ENCODE measurements at places on chromosomes 5 and 9.
A peak's percentile ranks its signal among the peaks of the same experiment; 100 is the strongest.

GRCh38 chr9:133945977-133946753 lies 46.0 kb downstream of the VAV2 start:
- peak; percentile 55 for DNase-seq

- no peak for DNase-seq
Observed at GRCh38 chr5:15506146-15506545, 6.2 kb downstream of the FBXL7 start.

- no peak for DNase-seq
Observed at GRCh38 chr9:36504156-36504555, 68.5 kb upstream of the MELK start.

DNA sequence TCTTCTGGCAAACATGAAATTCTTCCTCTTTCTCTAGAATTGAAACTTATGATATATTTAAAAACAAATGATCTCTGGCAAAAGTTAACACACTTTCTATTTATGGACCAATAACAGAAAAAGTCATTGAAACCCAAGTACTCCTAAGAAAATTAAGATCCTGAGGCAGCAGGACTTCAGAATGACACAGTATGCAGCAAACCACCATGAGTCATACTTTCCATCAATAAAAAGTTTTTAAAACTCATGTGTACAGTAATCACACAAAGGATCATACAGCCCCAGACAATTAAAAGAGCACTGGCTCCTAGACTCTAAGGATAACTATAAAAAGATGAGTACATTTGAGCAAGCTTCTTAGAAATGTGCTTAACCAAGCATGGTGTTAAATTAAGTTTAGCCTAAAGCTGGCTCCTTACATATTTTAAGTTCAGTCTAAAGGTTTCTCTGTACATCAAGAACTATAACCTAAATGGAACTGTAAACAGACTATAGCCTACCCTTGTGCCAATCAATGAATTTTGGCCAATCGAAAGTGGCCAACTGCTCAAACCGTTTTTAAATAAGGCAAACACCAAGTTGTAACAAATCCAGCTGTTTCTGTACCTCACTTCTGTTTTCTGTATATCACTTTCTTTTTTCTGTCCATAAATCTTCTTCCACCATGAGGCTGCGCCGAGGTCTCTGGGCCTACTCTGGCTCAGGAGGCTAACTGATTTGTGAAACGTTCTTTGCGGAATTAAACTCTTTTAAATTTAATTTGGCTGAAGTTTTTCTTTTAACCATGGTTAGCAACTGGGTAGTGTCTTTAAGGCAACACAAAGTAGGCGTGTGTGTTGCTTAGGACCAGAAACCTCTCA lies 232.1 kb upstream of the PIK3R1 start:
- DNase-seq, result no peak

DNA sequence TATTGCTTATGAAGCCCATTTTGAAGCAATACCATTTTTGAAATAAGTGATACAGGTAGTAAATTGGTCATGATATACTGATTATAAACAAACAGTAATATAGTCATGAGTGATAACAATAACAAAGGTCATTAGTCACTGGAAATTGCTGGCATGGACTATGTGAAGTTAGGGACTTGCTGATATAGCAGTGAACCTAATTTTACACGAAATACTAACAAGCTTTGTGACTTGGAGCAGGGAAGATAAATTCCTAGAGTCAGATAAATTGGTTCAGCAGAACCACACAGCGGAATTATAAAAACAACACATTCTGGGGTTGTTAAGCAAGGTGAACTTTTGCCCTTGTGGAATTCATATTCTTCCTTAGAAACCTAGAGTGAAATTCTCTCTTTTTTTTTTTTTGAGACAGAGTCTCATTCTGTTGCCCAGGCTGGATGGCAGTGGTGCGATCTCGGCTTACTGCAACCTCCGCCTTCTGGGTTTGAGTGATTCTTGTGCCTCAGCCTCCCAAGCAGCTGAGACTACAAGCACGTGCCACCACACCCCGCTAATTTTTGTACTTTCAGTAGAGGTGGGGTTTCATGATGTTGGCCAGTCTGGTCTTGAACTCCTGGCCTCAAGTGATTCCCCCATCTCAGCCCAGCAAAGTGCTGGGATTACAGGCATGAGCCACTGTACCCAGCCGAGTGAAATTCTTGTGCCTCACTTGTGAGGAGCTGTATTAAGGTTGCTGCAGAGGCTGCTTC lies 6.0 kb downstream of the UGCG start:
- DNase-seq, result no peak

GRCh38 chr9:68597362-68597997 lies 56.8 kb upstream of the TMEM252 start:
- DNase-seq, result no peak

GRCh38 chr5:59790376-59790775 lies 103.2 kb downstream of the PDE4D start:
- DNase-seq, result no peak

- no peak for DNase-seq
Observed at GRCh38 chr9:123091459-123091858, 58.0 kb downstream of the GPR21 start.

DNA sequence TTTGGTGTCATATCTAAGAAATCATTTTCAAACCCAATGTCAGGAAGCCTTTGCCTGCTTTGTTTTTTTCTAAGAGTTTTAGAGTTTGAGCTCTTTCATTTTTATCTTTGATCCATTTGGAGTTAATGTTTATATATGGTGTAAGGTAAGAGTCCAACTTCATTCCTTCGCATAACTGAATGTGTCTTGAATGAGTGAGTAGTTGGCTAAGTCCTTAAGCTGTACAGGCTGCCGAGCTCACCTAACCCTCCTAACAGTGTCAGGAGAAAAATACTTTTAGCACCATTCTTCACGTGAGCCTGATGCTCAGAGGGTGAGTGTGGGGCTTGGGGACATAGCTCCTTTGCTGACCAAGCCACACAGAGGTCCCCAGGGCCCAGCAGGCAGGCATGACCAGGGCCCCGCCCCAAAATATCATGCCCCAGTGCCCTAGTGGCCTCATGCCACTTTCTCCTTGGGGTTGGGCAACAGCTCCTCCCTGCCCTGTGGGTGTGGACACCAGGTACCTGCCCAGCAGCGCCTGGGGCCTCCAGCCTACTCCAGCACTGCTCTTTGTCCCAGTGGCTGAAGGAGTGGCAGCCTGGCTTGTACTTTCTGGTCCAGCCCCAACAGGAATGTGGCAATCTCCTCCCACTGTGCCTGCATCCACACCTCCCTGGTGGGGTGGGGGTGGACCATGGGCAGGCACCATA lies 17.2 kb downstream of the PPARGC1B start:
- no peak for DNase-seq

DNA sequence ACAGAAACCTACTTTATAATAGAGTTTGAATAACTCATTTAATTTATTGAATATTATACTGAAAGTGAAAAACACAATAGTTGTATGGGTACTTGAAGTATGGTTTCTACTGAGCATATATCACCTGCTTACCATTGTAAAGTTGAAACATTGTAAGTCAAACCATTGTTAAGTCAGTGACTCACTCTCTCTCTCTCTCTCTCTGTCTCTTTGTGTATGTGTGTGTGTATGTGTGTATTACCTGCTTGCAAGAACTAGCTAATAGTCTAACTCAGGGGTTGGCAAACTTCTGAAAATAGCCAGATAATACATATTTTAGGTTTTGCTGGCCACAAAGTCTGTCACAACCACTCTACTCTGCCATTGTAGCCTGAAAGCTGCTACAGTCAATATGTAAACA lies 564.3 kb upstream of the ZNF608 start:
- no peak for DNase-seq

DNA sequence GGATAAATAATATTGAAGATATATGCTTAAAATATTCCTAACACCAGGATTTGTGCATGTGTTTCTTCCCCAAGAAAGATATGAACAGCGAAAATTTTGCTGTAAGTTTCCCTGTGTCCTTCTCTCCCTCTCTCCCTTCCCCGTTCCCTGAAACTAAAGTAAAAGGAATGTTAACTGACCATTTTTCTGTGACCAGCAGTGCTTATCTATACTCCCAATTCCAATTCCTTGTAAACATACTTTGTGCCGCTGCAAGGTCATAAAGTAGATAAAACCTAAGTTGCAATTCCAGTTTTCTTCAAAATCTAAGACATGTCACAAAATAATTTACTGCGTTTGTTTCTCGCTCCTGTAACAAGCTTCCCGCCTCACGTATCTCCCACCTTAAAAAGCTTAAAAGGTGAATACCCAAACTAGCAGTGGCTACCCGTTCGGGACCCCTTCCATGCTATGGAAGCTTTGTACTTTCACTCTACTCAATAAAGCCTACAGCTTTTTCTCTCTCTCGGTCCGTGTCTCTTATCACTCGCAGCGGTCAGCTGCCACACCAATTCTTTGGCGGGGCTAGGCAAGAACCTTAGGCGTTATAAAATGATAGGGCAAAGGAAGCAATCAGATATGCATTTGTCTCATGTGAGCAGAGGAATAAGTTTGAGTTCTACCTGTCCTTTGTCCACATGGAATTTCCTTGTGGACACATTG lies 1798.0 kb downstream of the EFNA5 start:
- DNase-seq, result no peak

DNA sequence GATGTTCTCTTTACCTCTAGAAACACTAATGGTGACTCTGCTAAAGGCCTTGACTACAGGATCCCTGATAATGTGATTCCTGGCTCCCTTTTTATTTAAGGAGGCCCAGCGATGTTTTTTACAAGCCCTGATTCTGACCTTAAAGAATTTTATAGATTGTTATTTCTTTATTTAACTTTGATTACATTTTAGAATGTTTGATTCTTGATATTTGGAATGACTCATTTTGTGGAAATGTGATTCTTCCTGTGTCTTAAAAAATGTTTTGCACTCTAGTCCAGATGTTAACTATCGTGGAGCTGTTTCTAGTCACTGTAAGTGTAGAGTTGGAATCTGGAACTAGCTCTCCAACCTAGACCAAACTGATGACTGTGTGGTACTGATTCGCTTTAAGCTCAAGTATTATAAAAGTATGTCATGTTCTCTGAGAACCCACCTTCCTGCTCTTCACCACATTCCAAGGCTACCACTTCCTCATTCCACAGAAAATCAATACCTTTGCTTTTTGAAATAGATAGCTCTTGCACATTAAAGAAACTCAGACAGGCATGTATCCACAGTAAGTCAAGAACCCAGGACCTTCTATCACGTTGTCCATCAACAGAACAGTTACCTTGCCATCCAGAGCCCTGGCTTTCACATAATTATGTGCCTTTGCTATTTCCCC lies 65.2 kb downstream of the JMY start:
- no peak for DNase-seq

DNA sequence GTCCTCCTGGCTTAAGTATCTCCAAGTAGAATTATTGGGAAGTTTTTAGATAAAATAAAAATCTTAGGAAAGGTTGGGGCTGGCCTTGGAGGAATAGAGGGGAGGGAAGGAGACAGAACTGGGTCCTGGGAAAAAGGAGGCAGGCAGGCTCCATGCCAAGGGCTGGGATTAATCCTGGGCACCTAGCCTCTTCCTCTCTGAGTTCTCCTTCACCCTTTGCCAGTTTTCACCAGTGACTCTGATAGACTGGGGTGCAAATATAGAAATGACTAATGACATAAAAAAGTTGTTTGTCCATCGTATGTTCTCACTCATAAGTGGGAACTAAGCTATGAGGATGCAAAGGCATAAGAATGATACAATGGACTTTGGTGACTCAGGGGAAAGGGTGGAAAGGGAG lies 81.9 kb downstream of the RMI1 start:
- DNase-seq, result no peak

DNA sequence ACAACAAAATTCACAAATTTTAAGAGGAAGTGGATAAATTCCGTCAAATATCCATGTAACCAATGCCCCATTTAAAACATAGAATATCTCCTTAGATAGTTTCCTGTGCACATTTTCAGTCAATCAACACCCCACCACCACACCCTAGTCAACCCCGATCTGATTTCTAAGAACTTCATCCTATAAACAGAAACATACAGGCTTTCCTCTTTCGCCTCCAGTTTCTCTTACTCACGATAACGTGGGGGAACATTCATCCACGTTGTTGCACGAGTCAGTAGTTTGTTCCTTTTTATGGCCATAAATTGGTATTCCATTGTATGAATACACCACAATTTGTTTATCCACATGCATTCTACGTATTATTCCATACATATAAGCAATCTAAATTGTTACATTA lies 35.6 kb upstream of the TRIO start:
- no peak for DNase-seq

DNA sequence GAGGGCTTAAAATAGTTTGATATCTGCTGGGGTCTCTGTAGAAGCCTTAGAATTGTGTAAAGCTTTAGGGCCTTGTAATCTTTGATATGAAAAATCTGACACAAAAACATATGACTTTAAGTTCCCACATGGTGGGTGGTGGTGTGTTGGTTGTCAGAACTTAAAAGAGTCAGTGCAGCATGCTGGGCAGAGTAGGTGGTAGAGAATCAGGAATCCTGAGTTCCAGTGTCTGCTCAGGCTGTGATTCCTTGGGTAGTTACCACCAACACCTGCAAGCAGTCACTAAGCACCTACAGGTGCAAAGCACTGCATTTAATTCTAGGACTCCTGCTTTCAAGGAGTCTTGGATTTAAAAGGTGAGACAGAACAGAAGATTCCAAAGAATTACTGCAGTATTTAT lies 144.6 kb downstream of the ACER2 start:
- no peak for DNase-seq

DNA sequence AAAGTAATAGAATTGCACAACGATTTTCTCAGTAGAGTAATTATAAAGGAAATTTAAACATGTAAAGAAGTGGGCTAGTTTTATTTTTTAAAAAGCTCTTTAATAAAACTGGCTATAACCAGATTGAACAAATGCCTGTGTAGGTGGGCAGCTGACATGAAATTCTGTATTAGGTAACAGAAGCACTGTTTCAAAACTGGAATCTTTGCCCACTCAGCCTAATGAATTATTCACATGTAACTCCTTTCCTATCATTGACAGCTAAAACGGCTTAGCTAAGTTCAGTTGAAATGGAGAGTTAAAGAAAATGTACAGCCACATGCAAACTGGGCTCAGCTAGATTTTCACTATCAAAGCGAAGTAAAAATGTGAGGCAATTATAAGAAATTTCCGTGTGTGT lies 1300.1 kb upstream of the ACO1 start:
- DNase-seq, result no peak

DNA sequence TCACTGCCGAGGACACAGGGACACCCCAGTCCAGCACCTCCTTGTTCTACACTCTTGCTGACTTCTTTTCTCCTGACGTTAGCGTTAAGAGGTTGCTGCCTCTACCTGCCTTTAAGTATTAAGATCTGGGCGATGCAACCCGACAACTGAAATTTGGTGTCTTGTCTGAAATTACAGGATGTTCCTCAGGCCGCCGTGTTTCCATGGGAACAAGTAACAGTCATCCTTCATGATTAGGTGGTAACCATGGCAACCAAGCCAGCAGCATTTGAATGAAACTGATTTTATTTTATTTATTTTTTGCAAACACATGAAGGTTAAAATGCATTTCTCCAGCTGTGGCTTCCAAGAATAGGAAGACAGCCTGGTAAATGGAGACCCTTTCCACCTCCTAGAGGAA lies 20.8 kb downstream of the DAB2IP start:
- DNase-seq, result peak; percentile 59

GRCh38 chr9:35713578-35713977 lies 18.4 kb downstream of the TLN1 start:
- DNase-seq, result no peak
